B cell (primary cell): ENCODE measurements at places on chromosomes 4 and X. TPM values are rescaled to one million over a fixed set of nuclear protein-coding genes. Genes with fewer than 3 reads are reported as not detected.

- no peak for DNase-seq
Observed at GRCh38 chr4:118746251-118746919, 61.2 kb downstream of the METTL14 start.

CTAG1B gene
- 0.09 TPM in 1 of 2 replicates, not detected in the other for polyA plus RNA-seq

GRCh38 chr4:80184053-80184824 is 13.1 kb upstream of the PRDM8 start:
- DNase-seq = peak; percentile 94

SSX1 gene
- polyA plus RNA-seq = not detected in 2 replicates

CTAG2 gene
- polyA plus RNA-seq = not detected in 2 replicates

DNA sequence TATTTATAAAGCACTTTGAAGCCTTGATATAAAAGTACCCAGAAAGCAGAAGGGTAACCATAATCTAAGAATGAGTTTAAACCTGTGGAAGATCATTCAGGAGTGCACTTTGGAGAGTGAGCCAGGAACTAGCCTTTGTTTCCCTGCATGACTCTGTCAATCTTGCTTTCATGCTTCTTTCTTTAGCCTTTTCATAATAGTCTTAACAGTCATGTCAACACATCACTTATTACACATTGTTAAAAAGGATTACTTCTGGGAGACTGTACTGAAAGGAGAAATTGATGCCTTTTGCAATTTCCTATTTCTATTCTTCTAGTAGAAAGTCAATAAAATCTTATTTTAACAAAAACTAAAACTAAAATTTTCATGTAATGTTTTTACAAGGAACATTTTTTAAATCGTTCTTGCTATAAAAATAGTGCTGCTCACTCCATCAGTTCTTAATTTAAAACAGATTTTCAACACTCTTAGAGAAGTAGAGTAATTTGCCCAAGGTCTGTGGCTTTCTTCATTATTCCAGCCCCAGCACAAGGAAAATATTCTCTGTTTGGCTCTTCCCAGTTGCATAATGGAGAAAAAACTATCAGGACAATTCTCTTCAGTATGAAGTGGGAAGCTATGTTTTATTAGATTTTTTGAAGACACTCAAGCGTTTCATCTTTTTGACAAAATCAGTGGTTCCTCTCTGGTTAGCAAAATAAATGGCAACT is 35.4 kb upstream of the SPP1 start:
- no peak for DNase-seq

- no peak for DNase-seq
Observed at GRCh38 chrX:55220119-55220794, at the start of gene PAGE5. PAGE5 (plus strand) TSS chrX:55220346; CDS start chrX:55221383, 1,037 bp downstream.

DNA sequence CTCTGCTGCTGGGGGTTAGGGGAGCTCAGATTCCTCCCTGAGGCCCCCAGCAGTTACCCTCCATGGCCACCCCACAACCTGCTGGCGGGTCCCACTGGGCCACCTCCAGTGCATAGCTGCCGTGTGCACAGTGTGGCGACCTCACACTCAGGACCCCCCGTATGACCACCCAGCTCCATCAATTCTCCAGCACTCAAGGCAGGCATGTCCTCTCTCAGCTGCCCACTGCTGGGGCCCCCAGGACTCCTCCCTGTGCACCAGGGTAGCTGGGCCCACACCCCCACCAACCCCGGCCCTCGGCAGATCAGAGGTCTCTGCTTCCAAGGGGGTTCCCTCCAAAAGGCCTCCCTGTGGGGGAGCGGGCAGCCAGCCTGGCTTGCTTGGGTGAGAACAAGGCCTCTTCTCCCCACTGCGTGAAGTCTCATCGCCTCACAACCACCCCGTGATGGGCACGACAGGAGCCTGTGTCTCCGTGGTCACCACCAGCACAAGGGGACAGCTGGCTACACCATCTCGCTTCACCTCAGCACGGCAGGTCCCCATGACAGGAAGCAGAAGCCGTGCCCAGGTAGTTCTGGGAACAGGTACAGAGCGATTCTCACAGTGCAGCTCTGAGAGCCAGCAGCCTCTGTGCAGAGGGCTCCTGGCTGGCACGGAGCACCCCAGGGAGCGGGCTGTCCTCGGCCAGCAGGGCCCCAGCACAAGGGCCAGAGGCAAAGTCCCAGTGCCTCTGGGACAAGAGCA is 4.6 kb upstream of the HAUS3 start:
- DNase-seq = peak; percentile 10

DNA sequence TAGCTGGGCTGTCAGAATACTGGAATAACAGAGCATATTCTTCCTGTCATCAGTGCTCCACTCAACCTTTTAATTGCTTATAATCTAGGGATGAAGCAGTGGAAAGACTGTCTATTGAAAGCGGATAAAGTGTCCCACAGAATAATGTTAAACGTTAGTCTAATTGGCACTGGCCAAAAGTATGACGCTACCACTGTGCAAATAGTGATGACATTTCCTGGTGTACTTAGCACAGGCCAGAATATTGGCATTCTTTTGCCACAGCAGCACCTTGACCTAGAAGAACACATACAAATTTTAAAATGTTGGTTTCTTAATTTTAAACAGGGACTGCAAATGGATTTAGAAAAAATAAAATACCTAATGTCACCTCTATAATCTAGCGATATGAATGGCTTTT is 635.2 kb upstream of the SPANXN1 start:
- DNase-seq = no peak

DNA sequence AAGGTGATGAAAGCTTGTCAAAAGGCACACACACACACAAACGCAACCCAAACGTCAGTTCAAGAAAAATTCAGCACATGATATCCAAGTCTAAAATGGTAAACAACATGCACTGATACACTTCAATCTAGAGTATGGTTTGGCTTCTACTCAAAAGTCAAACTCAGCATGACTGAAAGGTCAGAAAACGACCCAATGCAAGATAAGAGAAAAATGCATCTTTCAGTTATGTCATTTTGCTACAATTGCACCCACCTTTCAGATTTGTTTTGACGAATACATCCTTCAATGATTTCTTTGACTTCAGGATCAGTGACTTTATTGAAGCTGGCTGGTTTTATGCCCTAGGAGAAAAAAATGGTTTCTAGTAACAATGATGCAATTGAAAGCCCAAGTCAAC is 56.3 kb downstream of the WNK3 start:
- DNase-seq = no peak

DRP2 gene
- polyA plus RNA-seq = 0.04 TPM in 2 replicates

SOWAHD gene
- 1.3 and 3.8 TPM in 2 replicates for polyA plus RNA-seq

DNA sequence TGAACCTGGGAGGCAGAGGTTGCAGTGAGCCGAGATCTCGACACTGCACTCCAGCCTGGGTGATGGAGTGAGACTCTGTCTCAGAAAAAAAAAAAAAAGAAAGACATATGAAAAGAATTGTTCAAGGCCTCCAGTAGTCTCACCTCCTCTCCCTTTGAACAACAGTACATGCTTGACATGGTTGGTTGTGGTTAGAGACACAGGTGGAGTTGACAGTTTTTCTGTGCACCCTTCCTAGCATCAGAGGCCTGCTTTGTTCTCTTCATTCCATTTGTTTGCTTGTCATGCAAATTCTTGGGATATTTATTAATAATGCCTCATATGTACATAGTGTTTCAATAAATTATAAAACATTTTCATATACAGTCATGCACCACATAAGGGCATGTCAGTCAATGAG is 18.3 kb upstream of the PDCL2 start:
- no peak for DNase-seq

DNA sequence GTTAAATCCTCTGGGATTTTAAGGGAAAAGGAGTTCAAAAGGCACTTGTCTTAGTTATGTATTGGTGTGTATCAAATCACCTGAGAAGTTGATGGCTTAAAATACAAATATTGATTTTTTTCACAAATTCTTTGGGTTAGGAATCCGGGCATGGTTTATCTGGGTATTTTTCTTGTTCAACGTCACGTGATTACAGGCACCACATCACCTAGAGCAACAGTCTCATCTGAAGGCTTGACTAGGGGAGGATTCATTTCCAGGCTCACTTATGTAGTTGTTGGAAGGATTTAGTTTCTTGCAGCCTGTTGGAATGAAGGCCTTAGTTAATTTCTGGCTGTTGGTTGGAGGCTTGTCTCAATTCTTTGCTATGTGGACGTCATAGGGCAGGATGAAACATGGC is 326.1 kb downstream of the STIM2 start:
- DNase-seq = no peak

CLDN2 gene
- polyA plus RNA-seq = not detected in 2 replicates

CCDC110 gene
- polyA plus RNA-seq = 0.04 TPM in 1 of 2 replicates, not detected in the other

FANCB gene
- polyA plus RNA-seq = 2.5 and 3.1 TPM in 2 replicates

DNA sequence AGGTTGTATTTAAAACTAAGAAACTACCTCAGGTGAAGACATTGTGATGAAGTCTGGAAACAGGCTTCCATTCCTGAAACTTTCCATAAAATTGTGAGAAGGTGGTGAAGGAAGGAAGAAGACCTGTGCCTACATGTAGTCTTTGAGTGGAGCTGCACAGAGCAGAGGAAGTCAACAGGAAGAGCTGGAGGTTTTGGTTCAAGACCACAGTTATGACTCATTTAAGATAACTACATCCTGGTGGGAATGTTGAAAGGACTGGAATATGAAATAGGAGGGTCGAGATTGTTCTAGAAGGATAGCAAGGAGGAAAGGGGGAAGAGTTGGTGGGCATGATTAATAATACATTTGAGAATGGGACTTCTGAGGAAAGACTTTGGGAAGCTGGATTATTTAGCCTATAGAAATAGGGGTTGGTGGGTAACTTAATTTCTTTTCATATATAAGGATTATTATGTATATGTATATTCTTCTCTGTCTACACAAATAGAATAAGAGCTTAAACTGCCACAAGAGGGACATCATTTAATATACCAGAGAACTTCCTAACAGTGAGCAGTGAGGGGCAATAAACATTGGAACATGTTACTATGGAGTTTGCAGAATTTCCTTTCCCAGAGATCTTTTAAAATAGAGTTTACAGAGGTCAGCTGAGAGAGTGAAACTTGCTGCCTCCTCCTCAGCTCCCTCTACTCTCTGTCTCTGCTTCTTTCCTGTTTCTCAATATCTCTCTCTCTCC is 23.5 kb downstream of the AWAT2 start:
- no peak for DNase-seq

- DNase-seq = no peak
Observed at GRCh38 chr4:180190382-180190781, 2052.8 kb upstream of the TENM3 start.

PFKFB1 gene
- polyA plus RNA-seq = 0.32 and 0.37 TPM in 2 replicates

GRCh38 chr4:138788267-138788790 is 227.3 kb upstream of the NOCT start:
- DNase-seq = no peak

GRCh38 chrX:31547416-31547815 is 475.6 kb upstream of the FTHL17 start:
- no peak for DNase-seq

RPL9 gene
- 2,407 and 3,409 TPM in 2 replicates for polyA plus RNA-seq

GRCh38 chrX:11421805-11422524 is 128.8 kb downstream of the AMELX start:
- DNase-seq = no peak

GRCh38 chr4:73275318-73275654 is 16.7 kb upstream of the ANKRD17 start:
- DNase-seq = no peak

GRCh38 chr4:131013226-131013625 is 1917.3 kb downstream of the C4orf33 start:
- no peak for DNase-seq

GRCh38 chrX:153353416-153353815 is 19.5 kb downstream of the ZNF275 start:
- DNase-seq = no peak

DNA sequence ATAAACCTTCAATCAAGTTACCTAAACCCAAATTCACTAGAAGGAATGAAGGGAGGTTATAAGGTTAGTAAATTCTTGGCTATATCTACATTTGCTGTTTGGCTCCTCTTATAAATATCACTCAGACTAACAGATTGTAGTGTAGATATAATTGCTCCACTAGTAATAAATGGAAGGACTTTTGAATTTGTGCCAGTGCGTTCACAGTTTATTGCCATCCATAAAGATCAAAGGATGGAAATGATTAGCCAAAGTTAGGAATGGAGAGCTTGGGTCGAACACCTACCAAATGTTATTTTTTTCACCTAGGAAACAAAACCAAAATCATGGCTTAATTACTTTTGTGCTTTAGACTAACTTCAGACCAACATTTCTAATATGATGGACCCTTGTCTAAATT is 9.2 kb downstream of the DTHD1 start:
- DNase-seq = no peak

FHDC1 gene
- polyA plus RNA-seq = 0.13 and 0.16 TPM in 2 replicates

ADAD1 gene
- polyA plus RNA-seq = not detected in 2 replicates

DNA sequence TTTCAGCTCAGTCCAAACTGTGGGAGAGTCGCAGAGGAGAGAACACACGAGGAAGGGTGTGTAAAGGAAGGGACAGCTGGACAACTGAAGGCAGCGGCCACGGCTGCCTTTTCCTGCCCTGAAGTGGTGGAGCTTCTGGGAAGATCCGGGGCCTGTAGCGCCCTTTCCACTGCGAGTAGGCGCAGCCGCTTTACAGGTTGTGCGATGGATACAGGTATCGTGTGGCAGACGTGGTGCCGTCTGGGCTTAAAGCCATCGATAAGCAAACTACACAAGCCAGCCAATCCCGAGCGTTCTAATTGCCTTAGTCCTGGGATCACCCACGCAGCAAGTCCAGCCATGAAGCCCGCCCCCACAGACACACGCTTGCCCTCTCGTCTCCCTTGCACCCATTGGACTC is 15.4 kb downstream of the NKX6-1 start:
- DNase-seq = no peak

BEX2 gene
- polyA plus RNA-seq = 34.6 and 78.5 TPM in 2 replicates

MSMO1 gene
- 7.3 and 17.0 TPM in 2 replicates for polyA plus RNA-seq

DNA sequence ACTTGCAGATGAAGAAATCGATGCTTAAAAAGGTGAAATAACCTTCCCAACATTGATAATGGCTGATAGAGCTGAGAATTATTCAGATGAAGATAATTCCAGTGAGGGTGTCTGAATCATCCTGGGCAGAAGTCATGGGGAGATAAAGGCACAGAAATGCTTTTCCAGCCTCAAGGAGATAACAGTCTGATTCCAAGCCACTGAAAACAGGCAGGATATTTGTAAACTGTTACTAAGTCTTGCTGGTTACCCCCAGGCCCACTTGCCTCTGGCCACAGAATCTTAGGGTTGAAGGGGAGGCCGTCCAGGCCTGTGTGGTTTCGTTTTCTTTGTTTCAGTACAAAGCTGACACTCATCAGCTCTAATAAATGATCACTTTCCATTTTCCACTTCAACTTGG is 158.5 kb downstream of the SH3KBP1 start:
- DNase-seq = no peak

RAB33A gene
- 1.5 and 5.4 TPM in 2 replicates for polyA plus RNA-seq

- no peak for DNase-seq
Observed at GRCh38 chrX:73825569-73825968, 262.6 kb downstream of the CHIC1 start.

TMEM144 gene
- polyA plus RNA-seq = 0.06 and 0.07 TPM in 2 replicates

GRCh38 chr4:86279293-86279960 is 80.4 kb downstream of the MAPK10 start:
- peak; percentile 10 for DNase-seq

GRCh38 chr4:69115851-69116213 is 19.6 kb downstream of the UGT2B7 start:
- no peak for DNase-seq

TEX13D gene
- not detected in 2 replicates for polyA plus RNA-seq

- no peak for DNase-seq
Observed at GRCh38 chr4:141435446-141436225, 200.7 kb upstream of the IL15 start.

GRCh38 chr4:55509266-55509665 is 37.4 kb downstream of the CLOCK start:
- DNase-seq = no peak
